ENCODE measurements at places on chromosomes 1 and 21. TPM values are rescaled to one million over a fixed set of nuclear protein-coding genes. Genes with fewer than 3 reads are reported as not detected.

- DNase-seq = no peak
- H3K36me3 ChIP-seq = no peaks in the 10 kb centered on the region
- H3K4me3 ChIP-seq = no peak overlapping the region
- peak overlapping the region; percentile 62 for H3K27ac ChIP-seq
Observed at GRCh38 chr1:160078512-160079195, 2.7 kb upstream of the KCNJ9 start.

GRCh38 chr1:102241431-102242338 lies 245.0 kb upstream of the OLFM3 start:
- H3K27me3 ChIP-seq = no peaks in the 10 kb centered on the region
- H3K4me1 ChIP-seq = no peaks in the 10 kb centered on the region
- H3K36me3 ChIP-seq = no peaks in the 10 kb centered on the region

DNA sequence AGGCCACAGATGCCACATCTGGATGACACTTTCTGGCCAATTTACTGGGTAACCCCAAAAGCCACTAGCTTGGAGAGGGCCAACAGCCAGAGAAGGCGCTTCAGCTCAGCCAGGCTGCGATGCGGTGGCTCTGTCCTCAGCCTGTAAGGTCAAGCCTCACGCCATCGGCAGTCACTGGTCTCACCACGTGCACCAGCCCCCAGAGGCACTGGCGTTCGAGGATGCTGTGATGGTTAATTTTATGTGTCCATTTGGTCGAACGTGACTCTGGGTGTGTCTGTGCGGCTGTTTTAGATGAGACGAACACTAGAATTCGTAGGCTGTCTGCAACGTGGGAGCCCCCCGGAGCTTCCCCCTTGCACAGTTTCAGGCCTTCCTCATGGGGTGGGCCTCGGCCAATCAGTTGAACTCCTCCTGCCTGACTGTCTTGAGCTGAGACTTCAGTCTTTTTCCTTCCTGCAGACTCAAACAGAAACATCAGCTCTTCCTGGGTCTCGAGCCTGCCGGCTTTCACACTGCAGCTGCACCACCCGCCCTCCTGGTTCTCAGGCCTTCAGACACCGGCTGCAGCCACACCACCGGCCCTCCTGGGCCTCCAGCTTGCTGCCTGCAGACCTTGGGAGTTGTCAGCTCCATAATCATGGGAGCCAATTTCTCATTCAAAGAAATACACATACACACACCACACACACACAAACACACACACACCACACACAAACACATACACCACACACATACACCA lies 41.6 kb upstream of the SLC45A1 start:
- no peaks in the 10 kb centered on the region for H3K27me3 ChIP-seq
- no peak overlapping the region for H3K27ac ChIP-seq
- no peak for DNase-seq
- no peak overlapping the region for H3K4me3 ChIP-seq
- H3K4me1 ChIP-seq = no peaks in the 10 kb centered on the region

- peaks cover 28% of the 10 kb centered on the region for H3K36me3 ChIP-seq
- no peak for DNase-seq
- H3K27me3 ChIP-seq = no peaks in the 10 kb centered on the region
- no peak overlapping the region for H3K4me3 ChIP-seq
- no peak overlapping the region for H3K27ac ChIP-seq
Observed at GRCh38 chr1:246537887-246538286, 28.2 kb downstream of the TFB2M start.

Gene TACSTD2
- total RNA-seq = 0.25 TPM

Gene XCL2
- total RNA-seq = not detected

Gene CD84
- total RNA-seq = 1.1 TPM

Gene BTBD8
- total RNA-seq = 5.7 TPM

Gene SPRR2B
- not detected for total RNA-seq

Gene RPS27
- total RNA-seq = 1,269 TPM

Gene KRTAP22-2
- total RNA-seq = not detected

Measured in gastrocnemius medialis (tissue), 4 donors.